ENCODE measurements at places on chromosomes 2 and 18.
A peak's percentile ranks its signal among the peaks of the same experiment; 100 is the strongest.

- no peak for DNase-seq
These were observed 100.2 kb downstream of the AGAP1 start for GRCh38 chr2:235594041-235594440.

GRCh38 chr2:200782251-200782650, 29.5 kb upstream of the BZW1 start:
- no peak for DNase-seq

- no peak for DNase-seq
These were observed 50.7 kb downstream of the LIPG start for GRCh38 chr18:49612515-49613033.

- DNase-seq = no peak
These were observed 29.9 kb upstream of the ZNG1B start for GRCh38 chr2:113407446-113408099.

DNA sequence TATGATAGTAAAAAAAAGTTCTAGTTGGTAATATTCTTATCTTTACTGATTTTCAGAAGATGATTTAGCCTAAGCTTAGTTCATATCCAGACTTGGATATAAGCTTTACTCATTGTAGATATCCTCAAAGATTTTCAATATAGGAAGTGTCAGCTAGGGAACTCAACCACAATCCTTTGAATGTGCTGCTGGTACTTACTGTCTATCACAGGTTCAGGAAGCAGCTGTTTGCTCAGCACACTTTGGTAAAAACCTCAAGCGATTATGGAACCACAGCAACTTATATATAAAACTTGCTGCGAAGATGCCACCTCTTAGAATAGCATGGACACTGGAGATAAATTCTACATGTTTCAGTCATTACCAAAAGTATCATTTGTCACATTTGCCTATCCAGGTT, 60.1 kb upstream of the TNFRSF11A start:
- DNase-seq = no peak

DNA sequence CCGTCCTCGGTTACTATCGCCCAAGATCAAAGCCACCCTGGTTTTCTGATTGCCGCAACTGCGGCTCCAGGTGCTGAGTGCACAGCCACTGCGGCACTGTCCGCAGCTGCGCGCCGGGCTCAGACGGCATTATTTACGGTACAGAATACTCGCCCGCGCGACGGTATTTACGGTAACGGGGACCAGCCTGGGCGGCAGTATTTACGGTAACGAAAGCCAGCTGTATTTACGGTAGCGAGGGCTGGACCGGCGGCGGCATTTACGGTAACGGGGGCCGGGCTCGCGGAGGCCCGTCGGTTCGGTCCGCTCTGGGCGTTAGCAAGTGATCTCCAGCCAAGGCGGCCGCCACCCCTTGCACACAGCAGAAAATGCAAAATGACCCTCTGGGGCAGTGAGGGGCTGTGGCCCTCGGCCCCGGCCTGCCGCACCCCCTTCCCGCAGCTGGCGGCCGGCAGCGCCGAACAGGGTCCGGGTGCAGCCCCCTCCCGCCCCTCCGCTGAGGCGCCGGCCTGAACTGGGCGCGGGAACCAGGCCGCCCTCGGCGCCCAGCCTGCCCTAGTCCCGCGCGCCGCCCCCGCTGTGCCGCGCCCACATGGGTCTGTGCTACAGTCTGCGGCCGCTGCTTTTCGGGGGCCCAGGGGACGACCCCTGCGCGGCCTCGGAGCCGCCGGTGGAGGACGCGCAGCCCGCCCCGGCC, at the start of gene GNAL:
Gene GNAL (plus strand): TSS at position 293 of the 697 bp plus-strand sequence. CDS start 300 bp downstream, at position 593.
- peak; percentile 68 for DNase-seq

DNA sequence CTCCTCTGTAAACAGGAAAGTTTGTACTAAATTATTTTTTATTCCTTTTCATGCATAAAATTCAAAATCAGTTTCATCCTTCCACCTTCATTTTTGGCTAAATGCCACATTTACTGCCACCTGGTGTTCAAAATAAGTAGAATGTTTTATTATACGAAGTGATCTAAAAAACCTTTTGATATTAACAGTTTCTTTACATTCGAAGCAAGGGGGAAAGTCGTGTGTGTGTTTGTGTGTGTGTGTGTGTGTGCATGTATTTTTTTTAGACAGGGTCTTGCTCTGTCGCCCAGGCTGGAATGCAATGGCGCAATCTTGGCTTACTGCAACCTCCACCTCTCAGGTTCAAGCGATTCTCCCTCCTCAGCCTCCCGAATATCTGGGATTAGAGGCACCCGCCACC, 9.0 kb upstream of the SCN9A start:
- no peak for DNase-seq

DNA sequence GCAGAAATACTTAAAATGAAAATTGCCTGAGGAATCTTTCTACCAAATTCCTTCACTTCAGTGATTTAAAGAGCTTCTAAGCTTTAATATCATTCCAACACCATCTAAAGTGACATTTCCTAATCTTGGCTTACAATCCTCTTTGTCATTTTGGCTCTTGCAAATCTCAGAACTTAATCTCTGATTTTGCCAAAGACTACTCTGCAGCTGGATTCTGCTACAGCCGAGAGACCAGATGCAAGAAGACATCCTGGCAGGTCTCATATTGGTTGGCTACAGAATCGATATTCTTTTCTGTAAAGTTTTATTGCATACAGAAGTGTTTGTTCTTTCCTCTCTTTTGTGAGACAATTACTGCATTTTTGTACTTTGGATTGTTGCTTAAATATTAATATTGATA, 716.5 kb upstream of the LRATD1 start:
- no peak for DNase-seq

- DNase-seq = no peak
These were observed 893.2 kb upstream of the CRIM1 start for GRCh38 chr2:35462226-35462998.

DNA sequence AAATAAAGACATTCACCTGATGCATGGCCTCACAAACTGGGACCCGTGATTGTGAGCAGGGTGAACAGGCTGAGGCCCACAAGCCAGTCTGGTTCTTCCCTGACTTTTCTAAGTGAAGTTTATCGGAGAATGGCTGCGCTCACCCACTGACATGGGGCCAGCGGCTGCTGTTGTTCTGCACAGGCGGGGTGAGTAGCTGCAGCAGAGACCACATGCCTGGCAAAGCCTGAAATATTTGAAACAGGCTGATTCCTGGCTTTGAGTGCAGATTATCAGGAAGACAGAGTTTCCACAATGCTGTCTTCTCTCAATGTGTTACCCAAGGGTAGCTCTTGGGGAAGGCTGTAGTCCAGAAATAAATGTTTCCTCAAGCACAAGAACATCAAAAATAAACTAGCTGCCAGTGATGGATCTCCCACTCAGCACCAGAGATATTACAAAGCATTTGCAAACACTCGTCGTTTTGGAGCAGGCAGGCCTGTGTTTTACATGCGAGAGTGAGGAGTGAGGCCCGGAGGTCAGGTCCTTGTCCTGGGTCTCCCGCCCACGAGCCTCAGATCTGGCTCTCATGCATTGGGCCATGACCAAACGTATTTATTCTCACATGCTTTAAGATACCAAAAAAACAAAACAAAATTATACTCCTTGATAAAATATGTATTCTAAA, 647.1 kb downstream of the GALR1 start:
- DNase-seq = no peak

GRCh38 chr18:6951336-6952090, 166.1 kb downstream of the LAMA1 start:
- DNase-seq = no peak

- DNase-seq = no peak
These were observed 15.5 kb upstream of the OTX1 start for GRCh38 chr2:63035169-63035568.

- no peak for DNase-seq
These were observed 726.7 kb upstream of the POU3F3 start for GRCh38 chr2:104127049-104127770.

DNA sequence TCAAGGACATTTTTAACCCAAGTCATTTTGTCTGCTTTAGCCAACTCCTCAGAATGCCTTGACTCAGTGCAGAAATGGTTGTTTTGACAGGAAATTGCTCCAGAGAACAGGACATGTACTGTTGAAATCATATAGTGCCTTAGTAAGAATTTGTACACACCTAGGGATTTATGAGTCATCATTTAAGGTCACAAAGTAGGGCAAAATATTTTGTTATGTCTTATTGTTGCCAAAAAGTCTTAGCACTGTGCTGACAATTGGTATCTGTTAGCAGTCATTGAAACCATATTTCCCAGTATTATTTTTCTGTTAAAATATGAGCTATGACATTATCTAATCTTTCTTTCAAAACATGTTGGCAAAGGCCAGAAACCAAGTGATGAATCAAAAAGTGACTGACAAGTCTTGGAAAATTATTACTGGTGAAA, 104.5 kb downstream of the OSBPL6 start:
- DNase-seq = no peak

GRCh38 chr2:235599596-235600338, 105.9 kb downstream of the AGAP1 start:
- DNase-seq = no peak

DNA sequence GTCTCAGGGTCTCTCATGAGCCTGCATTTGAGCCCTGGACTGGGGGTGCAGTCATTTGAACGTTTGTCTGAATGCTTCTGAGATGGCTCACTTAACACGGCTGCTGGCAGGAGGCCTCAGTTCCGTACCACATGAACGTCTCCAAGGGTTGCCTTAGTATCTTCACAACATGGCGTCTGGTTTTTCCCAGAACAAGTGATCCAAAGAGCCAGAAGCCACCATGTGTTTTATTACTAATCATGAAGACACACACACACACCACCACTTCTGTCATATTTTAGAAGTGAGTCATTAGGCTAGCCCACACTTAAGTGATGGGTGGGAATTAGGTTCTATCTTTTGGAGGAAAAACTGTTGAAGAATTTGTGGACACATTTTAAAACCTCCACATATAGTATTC, 15.0 kb upstream of the MYO1B start:
- no peak for DNase-seq

- peak; percentile 59 for DNase-seq
These were observed 453 bp downstream of the CABLES1 start for GRCh38 chr18:23135550-23136325.

DNA sequence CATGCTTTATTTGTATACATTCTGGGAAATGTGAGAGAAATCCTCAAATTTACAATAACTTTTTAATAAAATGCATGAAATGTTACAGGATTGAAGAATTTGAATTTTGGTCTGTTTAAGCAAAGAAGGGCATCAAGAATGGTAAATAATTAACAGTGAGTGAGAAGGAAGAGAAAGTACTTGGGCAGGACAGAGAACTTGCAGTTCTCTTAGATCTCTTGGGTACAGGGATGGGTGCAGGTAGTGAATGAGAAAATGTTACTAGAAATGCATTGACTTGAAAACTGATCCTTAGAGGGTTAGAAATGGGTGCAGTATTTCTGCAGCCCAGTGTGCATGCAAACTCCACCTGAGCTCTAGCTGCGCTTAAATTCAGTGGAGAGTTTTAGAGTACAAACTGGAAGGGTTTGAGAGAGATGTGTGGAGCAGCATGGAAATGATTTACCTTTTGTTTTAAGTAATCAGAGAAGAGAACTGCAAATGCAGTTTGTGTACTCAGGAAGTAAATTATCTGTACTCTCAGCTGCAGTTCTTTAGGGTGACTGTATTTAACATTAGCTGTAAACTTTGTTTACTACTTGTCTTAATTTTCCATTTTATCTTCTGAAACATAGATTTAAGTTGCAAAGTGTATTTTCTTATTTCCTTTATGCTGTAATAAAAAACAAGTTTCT, 51.0 kb upstream of the RAB27B start:
- DNase-seq = no peak

DNA sequence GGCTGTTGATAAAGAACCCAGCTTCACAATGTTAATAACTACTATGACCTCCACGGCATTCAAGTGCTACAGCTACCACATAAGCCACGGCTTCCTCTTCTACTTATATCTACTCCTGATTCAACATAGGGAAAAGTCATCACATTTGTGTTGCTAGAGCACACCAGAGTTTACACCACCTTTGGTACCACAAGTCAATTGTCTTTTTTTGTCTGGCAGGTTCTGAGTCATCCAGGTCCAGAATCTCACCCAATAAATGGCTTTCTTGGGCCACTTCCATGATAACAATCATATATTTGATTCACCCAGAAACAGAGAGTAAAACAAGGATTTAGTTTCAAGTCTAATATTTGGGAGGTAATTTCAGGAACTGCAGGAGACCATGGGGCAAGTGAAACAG, 480.2 kb downstream of the TMX3 start:
- no peak for DNase-seq

DNA sequence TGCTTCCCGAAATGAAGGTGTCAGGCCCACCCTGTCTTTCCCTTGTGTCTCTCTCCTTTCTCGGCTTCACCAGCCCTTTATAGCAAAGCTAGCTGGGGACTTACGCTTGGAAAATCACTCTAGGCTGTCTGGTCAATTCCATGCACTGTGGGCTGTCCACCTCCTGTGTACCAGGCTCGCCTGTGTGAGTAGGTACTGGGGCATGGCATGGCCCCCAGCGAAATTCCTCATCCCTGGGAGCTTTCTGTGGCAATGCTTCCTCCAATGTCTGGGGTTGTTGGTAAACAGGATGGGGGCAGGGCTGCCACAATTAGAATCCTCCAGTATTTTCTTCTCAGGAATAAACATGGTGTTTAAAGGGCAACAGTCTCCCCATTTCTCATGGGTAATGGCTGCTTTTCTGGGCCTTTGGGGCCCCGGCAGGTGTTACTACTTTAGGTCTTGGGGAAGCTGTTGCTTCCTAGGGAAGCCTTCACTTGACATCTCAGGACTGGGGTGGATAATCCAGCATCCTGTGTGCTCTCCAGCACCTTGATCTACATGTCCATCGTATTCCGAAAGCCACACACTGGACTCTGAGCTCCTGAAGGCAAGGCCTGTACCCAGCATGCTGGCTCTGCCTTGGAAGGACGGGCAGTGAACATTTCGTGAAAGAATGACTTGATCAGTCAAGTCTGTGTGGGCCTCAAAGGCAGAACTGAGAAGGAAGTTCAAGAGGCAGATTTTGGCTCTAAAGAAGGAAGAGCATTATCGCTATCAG, 21.1 kb downstream of the RHOB start:
- no peak for DNase-seq

DNA sequence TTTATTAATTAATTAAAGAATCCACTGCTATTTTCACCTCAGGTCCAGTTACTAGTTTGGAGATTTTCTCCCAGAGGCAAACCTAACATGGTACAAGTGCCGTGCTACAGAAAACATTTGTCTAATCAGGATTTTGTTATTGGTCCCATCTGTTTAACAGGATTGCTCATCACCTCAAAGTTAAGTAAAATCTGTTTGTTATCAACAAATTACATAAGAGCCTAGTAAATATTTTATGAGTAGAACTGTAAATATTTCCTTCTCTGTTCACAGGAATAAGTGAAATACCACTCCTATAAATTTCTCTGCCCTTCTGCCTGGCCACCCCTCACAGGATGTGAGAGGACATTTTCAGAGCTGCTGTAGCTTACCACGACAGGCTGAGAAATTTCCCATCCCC, 200.2 kb downstream of the RAD51AP2 start:
- no peak for DNase-seq

- DNase-seq = no peak
These were observed 389.6 kb downstream of the TGIF1 start for GRCh38 chr18:3839581-3839981.

- DNase-seq = no peak
These were observed 9.0 kb downstream of the CAPN10 start for GRCh38 chr2:240595381-240596079.

Measured in GM06990 (cell line).